Cortex of kidney (tissue), 1 donor: ENCODE measurements at places on chromosomes 12 and 14.

DNA sequence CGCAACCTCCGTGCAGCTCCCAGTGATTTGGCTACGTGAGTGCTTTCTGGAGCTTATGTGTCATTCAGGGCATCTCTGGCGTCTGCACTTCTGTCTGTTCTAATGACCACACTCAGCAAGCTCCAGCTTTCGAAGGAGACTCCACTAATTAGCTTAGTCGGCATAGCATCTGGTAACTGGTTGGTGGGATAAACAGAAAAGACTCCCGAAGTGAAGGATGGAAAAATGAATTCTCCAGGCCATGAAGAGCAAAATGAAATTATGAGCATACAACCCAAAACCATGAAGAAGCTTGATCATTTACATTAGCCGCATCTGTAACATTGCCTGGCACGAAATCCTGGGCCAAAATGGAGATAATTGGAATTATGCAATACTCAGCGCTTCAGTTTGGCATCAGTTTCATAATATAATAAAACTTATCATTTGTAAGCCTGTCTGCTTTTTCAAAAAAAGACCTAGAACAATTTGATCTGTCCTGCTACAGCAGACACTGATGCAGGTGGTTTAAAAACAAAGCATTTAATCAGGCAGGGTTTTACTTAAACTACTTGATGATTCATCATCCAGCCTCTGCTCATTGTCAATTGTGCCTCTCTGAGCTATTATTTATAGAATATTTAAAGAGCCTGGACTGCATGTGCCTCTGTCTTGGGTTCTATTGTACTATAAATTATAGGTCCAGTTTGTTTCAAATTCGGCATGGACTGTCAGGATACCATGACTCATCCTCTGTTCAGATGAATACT, 87.4 kb downstream of the SYT1 start:
- no peak for DNase-seq

DNA sequence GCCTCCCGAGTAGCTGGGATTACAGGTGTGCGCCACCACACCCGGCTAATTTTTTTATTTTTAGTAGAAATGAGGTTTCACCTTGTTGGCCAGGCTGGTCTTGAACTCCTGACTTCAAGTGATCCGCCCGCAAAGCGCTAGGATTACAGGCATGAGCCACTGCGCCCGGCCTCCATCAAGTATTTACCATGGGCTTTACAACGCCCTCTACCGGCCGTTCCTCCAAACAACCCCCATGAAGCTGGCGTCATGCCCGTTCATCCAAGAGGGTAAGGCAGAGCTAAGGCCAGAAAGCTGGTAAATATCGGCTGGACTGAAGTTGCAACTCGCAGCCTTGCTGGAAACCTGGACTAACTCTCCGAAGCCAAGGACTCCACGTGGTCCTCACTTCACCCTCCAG, 41.6 kb downstream of the RNF34 start:
- DNase-seq: no peak

DNA sequence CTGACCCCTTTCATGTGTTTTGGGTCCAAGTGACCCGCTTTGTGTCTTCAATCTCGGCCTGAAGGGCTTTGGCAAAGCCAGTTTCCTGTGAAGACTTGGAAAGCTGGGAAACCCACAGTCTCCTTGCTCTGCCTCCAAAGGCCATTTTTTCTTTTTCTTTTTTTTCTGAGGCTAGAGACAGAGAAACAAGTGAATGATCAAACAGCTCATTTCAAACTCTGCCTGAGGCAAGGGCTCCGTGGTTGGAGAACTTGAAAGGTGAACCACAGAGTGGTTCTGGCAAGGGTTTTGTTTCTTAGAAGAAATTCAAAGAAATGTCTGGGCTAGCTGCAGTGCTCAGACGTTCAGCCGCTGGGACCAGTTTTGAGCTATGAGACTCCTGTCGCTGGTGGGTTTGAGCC, 62.7 kb downstream of the ERH start:
- no peak for DNase-seq

DNA sequence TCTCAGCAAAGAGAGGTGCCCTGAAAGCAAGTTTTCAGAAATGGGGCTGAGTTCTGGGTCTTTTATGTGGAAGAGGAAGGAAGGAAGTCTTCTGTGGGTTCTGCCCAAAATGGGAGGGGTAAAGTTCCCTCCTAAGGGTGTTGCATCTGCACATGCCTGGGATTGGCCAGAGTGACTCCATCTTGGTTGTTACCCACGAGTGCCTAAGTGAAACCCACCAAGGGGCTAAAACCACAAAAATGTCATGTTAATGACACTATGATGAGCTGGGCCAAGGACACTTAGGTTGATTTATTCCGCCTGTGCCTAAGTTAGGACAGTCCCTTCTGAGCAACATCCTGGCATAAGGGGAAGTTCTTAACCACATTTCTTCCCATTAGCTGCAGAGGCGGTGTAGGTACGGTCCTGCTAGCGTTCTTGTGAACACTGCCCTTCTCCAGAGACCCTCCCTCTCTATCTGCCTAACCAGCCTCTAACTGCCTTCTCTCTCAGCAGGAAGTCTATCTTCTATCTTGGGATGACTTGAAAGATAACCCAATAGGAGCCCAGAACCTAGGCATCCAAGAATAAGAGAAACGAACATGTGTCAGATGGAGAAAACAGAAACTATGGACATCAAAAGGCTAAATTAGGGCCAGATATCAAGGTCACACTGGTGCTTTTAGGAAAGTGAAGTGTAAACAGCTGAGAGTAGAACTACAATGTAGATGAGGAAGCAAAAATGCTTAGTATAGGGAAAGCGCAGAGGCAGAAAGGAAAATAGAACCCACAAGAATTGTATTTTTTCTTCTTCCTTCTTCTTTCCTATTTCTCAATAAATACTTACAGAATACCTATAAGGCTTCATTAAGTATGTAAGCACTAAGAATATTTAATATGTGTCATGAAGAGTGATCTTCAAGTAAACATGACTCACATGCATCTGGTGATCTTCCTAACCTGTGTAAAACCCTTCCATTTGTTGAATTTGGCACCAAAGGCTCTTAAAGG, 104.2 kb upstream of the AMN1 start:
- DNase-seq: no peak

DNA sequence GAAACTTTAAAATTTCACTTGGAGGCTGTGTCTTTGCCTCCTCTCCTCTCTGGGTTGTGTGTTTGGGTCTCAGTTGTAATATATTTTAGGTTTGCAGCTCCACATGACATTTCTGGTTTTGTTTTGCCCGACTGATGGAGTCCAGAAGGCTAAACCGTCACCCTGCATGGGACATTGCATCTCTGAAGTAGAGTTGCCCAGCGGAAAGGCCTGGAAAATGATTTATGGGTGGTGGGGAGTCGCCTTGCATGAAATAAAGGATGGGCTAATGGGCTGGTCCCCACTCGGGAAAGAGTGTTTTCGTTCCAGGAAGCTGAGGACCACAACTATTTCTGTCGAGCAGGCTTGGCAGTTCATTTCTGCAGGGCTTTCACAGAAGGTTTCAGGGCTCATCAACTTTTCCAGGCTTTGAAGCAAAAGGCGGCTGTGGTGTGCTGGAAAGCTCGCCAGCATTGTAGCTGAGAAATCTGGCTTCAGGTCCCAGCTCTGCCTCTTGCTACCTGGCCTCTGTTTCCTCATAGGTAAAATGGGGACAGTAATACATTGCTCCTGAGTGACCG, 74.8 kb upstream of the GSC start:
- no peak for DNase-seq
